ENCODE measurements at places on chromosomes 4 and X.

DNA sequence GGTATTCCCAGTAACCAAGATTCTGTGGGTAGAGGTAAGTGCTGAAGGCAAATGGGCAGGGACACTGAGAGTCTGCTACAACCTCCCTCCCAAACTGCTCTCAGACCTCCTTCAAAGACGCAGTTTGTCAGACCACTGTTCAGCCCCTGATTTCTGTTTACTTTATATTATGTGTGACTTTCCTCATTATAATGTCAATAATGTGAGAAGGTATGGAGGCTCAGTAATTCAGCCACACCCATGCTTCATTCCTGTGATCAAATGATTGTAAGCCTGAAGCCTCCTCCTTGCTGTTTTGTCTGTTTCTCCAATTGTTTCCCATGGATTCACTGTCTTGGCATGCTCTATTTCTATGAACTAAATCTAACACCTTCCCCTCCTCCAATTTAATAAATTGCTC, 75.6 kb downstream of the SYTL5 start:
- no peak for DNase-seq

DNA sequence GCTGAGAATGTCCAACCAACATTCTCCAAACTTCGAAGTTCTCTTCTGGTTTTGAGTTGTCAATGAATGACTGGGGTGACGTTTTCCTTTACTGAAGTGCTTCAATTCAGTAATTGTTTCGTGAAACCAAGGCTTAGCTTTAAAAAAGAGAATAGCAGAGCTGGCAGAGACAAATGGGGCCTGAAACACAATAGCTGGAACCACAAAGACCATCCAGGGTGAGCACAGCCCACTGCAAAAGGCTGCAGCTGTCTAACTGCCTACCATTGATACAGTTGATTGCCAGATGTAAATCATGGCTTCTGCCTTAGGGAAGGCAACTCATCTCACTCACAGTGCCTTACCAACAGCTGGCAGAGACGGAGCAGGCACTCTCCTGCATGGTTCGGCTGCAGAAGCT, 78.7 kb upstream of the ZNF518B start:
- no peak for DNase-seq

DNA sequence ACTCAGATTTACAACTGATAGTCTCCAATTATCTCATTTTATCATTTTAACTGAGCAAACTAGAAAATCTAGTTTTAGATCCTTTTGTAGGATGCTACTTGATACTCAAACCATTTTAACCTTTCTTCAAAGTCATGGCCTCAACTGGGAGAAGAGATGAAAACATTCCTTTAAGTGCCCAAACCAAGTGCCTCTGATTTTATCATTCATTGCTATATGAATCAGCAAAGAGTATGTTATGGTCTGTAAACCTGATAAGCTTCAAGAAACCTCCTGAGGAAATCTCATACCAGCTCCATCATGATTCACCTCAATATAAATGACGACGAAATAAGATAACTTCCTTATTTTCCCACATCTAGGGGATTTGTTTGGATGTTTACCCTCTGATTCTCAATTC, 119.9 kb downstream of the FAM13A start:
- no peak for DNase-seq

DNA sequence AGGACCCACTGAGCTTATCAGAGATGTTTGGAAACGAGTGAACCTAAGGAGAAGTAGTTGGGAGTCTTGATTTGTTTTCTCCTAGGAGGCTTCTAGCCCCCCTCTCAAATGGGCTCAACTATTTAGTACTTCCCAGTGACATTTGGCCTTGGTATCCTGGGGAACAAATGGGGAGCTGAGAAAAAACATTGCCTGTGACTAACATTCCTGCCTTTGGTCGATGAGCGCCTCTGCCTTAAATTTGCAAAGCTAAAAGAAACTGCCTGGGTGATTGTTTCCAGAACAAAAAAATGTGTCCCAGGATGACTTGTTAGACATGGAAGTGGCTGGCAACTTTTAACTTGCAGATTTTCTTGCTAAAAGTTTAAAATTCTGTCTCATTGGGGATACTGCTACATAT, 58.8 kb upstream of the IGFBP7 start:
- no peak for DNase-seq

GRCh38 chr4:128858879-128859671, 49.6 kb downstream of the JADE1 start:
- DNase-seq: no peak

DNA sequence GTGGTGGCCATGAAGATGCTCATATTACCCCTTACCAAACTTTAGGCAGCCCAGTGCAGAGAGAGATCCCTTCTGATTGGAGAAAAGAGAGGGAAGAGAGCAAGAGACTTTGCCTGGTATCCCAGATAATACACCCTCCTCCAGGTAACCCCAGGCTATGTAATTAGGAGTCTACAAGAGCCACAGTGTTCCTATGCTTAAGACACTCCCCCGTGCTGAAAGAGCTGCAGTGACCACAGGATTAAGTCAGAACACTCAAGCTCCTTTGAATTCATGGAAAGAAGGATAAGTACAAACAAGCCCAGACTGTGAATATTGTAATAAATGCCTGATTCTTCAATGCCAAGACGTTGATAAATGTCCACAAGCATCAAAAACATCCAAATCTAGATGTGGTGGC, 41.4 kb downstream of the PABPC4L start:
- no peak for DNase-seq

DNA sequence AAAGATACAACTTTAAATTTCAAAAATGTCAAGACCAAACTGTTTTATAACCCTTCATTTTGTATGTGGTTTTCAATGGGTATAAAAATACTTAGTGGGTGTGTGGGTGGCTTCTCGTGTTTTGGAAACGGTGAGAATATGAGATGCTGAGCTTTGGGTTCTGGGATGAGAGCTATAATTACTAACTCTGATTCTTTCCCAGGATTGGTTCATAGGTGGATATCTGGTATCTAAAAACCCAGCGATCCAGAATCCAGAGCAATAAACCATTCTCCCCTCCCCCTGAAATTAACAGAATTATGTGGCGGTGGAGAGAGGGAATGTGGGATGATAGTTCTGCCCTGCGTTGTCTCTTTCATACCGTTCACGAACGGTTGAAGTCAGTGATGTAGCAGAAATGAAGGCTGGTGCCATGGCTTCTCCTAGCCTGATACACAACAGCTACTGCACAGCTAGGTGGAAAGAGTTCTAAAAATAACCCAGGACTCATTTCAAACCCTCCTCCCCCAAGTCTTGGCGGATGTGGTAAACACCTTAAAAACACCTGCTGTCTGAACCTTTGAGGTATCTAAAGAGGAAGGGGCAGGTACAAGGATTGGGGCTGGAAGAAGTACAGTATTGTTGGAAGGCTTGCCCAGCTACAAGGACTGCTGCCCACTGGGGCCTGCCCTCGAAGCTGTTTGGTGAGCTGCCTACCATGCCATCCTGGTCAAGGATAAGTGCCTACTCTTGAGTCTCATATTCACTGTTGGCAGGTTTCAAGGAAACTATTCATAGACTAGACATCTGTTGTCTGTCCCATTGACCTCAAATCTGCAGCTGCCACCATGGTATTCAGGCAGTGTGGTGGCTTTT, 44.5 kb downstream of the SEPTIN11 start:
- DNase-seq: peak; percentile 80

DNA sequence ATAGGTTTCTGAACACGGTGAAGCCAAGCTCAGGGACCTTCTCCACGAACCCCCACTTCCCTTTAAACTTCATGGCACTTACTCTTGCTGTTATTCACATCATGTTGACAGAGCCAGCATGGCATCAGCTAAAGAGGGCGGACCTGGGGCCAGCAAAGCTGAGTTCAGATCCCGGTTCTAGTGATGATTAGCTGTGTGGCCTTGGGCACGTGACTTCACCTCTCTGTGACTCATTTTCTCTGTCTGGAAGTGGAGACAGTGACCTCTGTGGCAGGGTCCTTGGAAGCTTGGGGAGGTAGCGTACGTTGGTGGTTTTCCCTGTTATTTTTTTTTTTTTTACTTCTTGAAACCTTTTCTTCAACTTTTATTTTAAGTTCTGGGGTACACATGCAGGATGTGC, 13.4 kb downstream of the EVC start:
- DNase-seq: no peak

DNA sequence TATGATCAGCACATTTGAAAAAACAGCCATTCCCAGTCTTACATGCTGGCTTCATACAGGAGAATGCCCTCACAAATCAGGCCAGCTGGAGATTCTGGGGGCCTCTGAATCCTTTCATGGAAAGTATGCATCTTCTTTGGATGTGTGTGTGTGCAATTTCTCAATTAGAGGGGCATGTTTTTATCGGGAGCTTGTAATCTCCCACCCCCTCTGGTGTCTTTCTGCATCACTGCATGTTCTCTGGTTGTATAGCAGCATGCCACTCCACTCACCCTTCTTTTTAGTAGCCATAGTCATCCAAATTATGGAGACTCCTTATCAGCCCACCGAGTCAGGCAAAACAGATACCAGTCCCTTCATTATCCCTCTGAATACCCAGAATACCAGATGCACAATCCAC, 282.2 kb upstream of the SLIT2 start:
- DNase-seq: no peak

DNA sequence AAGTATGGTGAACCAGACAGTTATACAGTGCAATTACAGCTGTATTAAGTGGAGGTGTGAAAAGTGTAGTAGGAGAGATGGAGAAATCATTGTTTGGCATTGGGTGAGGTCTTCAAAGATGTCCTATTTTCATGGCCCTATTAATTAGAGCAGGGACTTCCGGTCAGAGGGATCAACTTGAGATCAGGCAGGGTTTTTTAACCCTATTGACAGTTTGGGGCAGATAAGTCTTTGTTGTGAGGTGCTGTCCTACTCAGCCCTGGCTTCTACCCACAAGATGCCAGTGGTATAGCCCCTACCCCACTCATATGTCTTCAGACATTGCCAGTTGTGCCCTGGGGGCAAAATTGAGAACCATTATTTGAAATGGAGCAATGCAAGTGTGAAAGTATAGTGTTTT, 9.9 kb downstream of the USP9X start:
- no peak for DNase-seq

- DNase-seq: no peak
Observed at GRCh38 chr4:86512631-86513030, 81.5 kb upstream of the PTPN13 start.

GRCh38 chrX:43423876-43424275, 232.2 kb upstream of the MAOA start:
- no peak for DNase-seq

DNA sequence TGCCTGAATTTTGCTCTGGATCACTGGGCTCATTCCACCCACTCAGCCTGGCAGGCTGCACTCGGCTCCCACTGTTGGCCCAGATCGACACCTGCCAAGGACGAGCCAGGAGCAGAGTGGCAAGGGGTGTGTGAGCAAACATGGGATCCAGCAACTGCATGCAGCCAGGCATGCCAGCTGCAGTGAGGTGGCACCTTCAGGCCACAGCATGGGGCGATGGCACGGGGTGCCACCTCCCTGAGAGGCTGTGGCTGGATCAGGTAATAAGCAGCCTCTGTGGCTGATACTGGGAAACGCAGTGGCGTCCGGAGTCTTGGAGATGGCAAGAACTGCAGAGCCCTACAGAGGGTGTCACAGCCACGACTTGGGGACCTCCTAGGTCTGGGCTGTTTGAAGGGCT, 244.5 kb upstream of the FSTL5 start:
- no peak for DNase-seq

GRCh38 chr4:74402692-74403456, 37.9 kb downstream of the EREG start:
- DNase-seq: no peak

- DNase-seq: no peak
Observed at GRCh38 chr4:77127215-77127614, 29.8 kb upstream of the CCNG2 start.

DNA sequence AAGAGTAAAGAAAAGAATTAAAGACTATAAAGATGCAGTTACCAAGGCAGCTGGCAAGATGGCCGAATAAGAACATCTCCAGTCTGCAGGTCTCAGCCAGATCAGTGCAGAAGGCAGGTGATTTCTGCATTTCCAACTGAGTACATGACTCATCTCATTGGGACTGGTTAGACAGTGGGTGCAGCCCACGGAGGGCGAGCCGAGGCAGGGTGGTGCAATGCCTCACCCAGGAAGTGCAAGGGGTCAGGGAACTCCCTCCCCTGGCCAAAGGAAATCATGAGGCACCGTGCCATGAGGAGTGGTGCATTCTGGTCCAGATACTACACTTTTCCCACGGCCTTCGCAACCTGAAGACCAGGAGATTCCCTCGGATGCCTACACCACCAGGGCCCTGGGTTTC, 20.5 kb downstream of the SPIN4 start:
- DNase-seq: no peak

- DNase-seq: no peak
Observed at GRCh38 chr4:18914182-18914581, 892.6 kb upstream of the LCORL start.

Data from DMS79 (cell line).